ENCODE measurements at places on chromosomes 3 and 15.

GRCh38 chr3:32021748-32022147 lies 40.2 kb downstream of the ZNF860 start:
- no peak for DNase-seq

DNA sequence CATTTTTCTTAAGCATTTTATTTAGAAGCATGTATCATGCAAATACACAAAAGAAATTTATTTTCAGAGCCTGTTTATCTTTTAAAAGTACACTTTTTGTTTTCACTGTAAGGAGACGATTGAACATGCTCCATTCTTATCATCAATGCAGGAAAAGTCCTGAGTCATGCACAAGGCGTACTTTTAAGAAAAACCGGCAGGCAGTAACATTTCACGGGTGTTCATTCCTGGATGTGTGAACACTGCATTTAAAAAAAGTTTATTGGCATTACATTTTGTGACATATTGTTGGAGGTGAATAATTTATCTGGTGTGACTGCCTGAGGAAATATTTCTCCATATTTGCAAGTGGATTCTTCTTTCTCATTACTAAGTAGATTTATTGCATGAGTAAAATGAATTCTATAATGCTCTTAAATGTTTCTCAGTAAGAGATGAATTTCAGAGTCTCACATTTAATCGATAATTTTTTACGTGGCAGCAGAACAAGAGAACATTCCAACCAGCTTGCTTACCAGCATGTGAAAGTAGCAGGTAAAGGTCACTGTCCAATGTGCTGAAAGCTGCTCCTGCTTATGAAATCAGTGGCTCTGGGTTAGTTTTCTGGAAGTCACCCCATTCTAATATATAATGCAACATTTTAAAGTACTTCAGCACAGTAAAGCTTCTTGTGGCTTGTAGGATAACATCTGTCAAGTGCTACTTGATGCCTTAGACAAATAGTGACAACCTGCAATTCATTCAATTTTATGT lies 87.0 kb downstream of the SV2B start:
- DNase-seq, result no peak

DNA sequence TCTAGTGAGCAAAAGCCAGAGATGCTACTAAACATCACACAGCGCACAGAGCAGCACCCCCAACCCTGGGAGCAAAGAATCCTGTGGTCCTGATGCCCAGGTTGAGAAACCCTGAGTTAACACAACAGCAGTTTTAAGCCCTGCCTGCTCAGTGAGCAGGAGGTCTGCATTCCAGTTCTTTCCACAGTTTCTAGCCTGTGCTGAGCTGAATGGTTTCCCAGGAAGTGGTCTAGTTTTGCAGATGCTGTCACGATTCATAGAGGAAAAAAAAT lies 171.1 kb upstream of the PROK2 start:
- DNase-seq, result no peak

DNA sequence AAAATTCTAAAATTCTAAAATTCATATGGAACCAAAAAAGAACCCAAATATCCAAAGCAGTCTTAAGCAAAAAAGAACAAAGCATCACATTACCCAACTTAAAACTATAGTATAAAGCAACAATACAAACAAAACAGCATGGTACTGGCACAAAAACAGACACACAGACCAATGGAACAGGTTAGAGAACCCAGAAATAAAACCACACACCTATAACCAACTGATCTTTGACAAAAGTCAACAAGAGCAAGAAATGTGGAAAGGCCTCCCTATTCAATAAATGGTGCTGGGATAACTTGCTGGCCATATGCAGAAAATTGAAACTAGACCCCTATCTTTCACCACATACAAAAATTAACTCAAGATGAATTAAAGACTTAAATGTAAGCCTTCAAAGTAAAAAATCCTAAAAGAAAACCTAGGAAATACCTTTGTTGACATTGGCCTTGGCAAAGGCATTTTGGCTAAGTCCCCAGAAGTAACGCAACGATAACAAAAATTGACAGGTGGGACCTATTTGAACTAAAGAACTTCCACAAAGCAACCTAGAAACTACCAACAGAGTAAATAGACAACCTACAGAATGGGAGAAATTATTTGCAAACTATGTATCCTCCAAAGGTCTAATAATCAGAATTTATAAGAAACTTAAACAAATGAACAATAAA lies 56.9 kb downstream of the TTBK2 start:
- DNase-seq, result no peak

DNA sequence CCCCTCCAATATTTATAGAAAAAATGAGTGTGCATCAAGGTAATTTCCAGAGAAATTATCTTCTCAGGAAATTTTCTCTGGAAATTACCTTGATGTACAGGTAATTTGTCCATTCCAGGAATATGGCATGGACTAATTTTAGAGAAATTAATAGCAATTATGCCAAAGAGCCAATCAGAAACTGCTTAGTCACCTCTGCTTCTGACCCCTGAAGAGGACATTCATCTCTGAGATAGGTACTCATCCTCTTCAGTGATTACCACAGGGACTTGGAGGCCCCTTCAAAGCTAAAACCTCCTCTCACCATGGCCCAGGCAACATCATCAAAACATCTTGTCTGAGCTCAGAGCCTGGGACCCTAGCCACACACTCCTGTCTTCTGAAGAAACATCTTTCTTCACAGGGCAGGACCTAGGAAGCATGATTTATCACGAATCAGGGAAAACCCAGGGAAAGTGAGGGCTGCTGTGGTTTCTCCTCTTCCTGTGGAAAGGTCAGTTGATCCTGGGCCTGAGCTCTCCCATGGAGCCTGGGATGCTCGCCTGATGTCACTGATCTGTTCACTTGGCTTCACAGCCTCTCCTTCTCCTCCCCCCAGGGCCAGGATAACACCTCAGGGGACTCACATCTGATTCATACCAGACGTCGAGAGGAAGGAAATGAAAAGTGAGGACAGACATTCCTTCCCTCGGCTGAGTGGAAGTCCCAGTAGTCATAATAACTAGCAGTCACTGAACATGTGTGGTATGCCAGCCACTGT lies 210.5 kb downstream of the DTWD1 start:
- DNase-seq, result no peak

DNA sequence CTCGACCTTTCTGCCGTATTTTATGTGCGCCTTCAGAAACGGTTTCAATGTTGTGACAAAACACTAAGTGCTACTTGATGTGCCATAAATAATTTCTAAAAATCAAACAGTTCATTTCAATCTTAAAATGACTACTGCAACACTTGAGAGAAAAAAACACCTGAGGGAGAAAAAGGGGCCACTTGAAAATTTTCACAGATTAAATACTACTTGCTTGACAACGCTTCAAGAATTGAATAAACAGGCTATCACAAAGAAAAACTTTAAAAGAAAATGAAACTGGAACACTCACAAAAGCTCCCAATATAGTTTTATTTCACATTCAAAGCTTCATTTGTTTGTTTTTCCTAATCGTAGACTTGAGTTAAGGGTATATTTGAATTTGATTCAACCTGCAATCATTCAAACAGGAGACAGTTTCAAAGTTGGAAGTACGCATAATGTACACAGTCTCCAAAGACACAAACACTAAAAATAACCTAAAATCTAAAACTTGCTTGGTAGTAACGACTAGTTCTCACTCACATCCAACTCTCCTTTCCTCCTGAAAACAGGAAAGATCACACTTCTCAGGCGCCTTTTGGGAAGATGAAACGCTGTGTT lies 380.7 kb downstream of the ERC2 start:
- DNase-seq, result no peak

DNA sequence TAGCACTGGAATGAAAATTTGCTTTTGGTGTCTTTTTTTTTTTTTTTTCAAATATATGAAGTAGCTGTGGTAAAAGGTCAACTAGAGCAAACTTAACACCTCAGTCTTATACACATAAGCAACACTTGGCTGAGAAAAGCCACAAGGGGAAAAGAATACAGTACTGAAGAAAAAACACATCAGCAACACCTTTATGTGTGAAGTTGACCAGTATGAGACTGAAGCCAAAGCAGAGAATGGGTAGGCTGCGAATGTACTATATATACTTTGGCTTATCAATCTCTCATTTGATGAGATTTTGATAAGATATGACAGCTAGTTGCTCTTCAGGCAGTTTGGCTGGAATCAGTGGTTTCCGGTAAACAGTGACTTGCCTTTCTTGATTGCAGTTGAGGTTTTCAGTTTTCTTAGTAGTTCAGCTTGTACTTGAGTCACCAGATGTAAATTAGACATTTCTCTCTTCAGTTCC lies 22.0 kb upstream of the ZCWPW2 start:
- no peak for DNase-seq

- no peak for DNase-seq
These were observed 589.0 kb upstream of the DPPA4 start for GRCh38 chr3:109926376-109926775.

- peak; percentile 13 for DNase-seq
These were observed 3.5 kb downstream of the CCK start for GRCh38 chr3:42262525-42262924.

- DNase-seq, result no peak
These were observed 40.4 kb downstream of the CP start for GRCh38 chr3:149181182-149181581.

DNA sequence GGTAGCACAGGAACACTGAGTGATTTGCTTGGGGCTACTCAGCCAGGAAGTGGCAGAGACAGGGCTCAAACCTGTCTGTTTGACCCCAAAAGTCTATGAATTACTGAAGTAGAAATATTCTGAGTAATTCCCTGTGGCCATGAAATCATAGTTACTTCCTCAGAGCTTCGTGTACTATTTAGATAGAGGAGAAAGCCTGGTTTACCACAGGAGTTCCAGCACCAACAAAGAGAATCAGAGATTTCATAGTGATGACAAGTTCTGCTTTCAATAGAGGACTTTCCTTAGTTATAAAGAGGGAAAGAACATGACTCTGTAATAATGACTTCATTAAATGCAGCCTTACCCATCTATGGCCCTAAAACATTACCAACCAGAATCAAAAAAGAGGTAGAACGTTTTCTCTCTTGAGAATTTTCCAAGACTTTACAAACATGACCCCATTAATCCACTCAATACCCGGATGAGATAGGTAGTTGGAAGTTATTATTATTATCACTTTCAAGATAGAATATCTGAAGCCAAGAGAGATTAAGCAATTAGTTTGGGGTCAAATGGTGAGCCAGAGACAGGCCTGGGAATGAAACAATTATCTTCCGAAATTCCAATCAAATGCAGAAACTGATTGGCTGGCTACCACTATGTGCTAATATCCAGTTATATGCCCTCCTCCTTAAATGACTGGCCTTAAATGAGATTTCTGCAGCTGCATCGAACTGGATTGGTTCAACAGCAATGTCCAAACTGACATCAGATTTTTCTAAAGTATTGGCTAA lies 13.6 kb upstream of the WNT5A start:
- no peak for DNase-seq

DNA sequence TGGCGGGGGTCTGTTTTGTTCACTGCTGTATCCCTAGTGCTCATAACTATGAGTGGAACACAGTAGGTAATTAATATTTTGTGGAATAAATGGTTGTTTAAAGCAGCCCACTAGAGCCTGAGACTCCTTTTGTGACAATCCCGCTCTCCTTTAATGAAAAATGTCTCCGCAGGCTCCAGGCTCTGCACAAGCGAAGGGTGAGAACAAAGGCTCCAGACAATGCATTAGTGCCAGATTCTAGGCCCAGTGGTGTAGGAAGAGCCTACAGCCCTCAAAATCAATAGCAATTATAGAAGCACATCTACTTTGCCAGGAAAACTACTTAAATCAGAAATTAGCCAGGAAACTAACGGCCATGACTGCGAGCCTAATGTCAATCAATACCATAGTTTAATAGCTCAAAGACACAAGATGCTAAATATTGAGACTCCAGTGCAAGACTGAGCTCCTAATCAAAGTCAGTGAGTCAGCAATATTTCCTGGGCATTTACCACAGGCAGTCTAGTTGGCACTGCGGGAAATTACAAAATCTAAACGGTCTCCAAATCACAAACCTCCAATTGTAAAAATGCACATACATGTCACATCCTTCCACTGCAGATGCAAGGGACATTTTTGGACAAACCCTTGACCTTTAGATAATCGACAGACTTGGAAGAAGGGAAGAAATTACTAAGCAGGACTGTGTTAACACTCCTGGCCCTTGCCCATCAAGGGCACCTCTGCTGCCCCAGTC lies 2.3 kb downstream of the ANXA2 start:
- no peak for DNase-seq

GRCh38 chr3:152307829-152308474 lies 39.2 kb downstream of the MBNL1 start:
- no peak for DNase-seq

DNA sequence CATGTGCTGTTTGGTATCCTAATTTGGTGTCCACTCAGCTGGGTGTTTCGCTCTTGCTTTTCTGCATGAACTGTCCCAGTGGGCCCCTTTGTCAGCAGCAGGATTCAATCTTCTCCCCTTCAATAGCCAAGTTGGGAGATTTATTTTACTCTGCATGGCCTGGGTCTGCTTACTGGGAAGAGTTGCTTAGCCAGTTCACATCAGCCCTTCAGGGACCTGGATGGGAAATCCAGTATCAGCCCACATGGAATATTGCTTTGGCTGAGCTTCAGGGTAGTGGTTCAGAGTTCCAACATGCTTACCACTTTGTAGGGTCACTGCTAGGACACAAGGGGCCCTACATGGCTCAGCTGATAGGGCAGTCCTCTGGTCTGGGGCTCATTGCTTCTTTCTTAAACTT lies 93.0 kb upstream of the BOC start:
- DNase-seq, result no peak

DNA sequence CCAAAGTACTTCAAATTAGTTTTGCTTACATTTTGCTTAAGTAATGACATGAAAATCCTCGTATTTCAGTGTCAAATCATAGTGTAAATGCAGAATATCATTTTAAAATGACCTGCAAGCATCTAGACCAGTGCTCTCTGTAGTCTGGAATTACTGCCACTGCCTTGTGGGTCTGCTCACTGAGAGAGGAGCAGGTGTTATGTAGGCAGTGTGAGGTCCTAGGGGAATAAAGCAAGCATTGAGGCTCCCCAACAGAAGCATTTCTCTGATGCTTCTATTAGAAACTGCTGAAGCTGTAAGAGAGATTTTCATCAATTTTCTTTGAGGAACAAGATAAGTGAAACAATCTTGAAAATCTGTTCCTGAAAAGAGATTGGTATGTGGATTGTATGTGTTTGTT lies 253.2 kb downstream of the BBX start:
- no peak for DNase-seq

DNA sequence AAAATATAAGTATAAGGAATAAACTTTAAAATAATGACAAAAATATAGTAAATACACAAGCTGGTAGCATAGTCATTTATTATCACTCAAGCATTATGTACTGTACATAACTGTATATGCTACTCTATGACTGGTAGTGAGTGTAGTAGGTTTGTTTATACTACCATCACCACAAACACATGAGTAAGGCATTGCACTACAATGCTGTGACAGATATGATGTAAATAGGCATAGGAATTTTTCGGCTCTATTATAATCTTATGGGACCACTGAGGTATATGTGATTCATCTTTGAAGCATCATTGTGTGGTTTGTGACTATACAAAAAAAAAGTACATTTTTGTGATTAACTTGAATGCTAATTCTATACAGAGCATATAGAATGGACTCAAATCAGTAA lies 35.3 kb upstream of the FBN1 start:
- DNase-seq, result no peak

DNA sequence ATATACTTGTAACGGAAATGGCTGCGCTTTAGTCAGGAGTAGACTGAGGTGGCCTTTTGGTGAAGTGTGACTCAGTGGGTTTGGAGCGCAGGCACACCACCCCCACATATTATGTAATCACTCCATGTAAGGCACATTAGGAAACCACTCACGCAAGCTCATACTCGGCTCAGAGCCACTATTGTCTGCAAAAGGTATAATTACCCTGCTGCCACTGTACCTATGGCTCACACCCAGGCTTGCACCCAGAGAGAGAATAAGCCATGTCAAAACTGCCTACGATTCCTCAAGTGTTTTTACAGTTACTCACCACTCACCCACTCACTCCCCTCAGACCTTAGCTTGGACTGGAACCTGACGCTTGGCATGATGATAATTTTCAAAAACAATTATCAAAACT lies 611.9 kb upstream of the CCDC54 start:
- peak; percentile 81 for DNase-seq

All from HCT116 (cell line).